ENCODE measurements at places on chromosomes 2 and 18. TPM values are rescaled to one million over a fixed set of nuclear protein-coding genes. Genes with fewer than 3 reads are reported as not detected.

Gene PRKCE
- total RNA-seq, result 12.5 TPM

Gene NEB
- 0.41 TPM for total RNA-seq

DNA sequence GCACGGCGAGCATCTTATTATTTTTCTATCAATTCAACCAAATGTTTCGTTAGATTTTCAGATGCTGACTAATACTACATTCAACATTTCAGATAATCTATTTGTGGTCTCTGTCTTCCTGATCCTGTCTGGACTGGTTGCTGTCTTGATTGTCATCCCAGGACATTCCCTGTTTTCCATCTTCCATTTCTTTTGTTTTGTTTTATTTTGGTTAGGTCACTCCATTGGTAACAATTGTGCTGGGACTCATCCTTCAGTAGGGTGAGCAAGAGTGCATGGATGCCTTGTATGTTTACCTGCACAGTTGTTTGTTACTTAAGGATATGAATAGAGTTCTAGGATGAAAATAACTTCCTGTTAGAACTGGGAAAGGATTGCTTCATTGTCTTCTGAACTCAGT lies 55.9 kb upstream of the ACYP2 start:
- DNase-seq, result no peak

- DNase-seq, result no peak
Measured at GRCh38 chr2:217512259-217512658, 490.5 kb downstream of the TNS1 start.

GRCh38 chr2:41907141-41907540 lies 140.7 kb upstream of the PKDCC start:
- no peak for DNase-seq

DNA sequence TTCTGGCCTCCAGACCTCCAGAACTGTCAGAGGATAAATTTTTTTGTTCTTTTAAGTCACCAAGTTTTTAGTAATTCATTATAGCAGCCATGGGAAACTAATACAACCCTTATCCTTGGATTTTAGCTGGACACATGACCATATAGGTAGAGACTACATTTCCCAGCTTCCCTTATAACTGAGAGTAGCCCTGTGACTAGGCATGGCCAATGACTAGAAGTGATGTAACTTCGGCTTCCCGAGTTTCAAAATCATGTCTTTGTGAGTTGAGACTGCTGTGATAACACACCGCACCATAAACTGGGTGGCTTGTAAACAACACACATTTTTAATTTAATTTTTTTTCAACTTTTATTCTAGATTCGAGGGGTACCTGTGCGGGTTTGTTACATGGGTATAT lies 134.0 kb upstream of the SERTAD2 start:
- no peak for DNase-seq
